A549 treated with Hydrocortisone at 1 μM for 4 hours (cell line): ENCODE measurements at places on chromosomes 4 and X. TPM values are rescaled to one million over a fixed set of nuclear protein-coding genes. Genes with fewer than 3 reads are reported as not detected.

SOWAHB gene
- 0.05 to 0.07 TPM (median 0.05 TPM) in 3 of 5 replicates, not detected in the others for total RNA-seq

NPY2R gene
- total RNA-seq = not detected in 5 replicates

DCAF4L1 gene
- 0.08 to 0.14 TPM (median 0.10 TPM) in 5 replicates for total RNA-seq

OR13H1 gene
- not detected in 5 replicates for total RNA-seq
